Activated CD4-positive, alpha-beta memory T cell treated with anti-CD3 and anti-CD28 coated beads, Interleukin-2, amount 10 ng/mL, durations not matched to agents 7 days and 5 days (primary cell): ENCODE measurements at places on chromosomes 3 and 15. TPM values are rescaled to one million over a fixed set of nuclear protein-coding genes. Genes with fewer than 3 reads are reported as not detected.

TM4SF4 gene
- total RNA-seq = not detected

SEMA5B gene
- total RNA-seq = not detected

ZNF80 gene
- 0.28 TPM for total RNA-seq

BBX gene
- total RNA-seq = 42.4 TPM

PRRT3 gene
- 6.1 TPM for total RNA-seq

CHRM5 gene
- not detected for total RNA-seq

GABRR3 gene
- not detected for total RNA-seq

DYNLT2B gene
- 24.0 TPM for total RNA-seq

TP63 gene
- total RNA-seq = 1.7 TPM

STRIT1 gene
- not detected for total RNA-seq

GMPPB gene
- total RNA-seq = 48.2 TPM

MME gene
- not detected for total RNA-seq

P2RY13 gene
- not detected for total RNA-seq

CCDC33 gene
- not detected for total RNA-seq

AGTR1 gene
- not detected for total RNA-seq

PBRM1 gene
- total RNA-seq = 70.2 TPM

OR5H15 gene
- total RNA-seq = not detected

CCR8 gene
- total RNA-seq = 7.9 TPM

MOBP gene
- total RNA-seq = not detected

OIP5 gene
- 15.4 TPM for total RNA-seq

SIDT1 gene
- total RNA-seq = 23.9 TPM

VGLL3 gene
- total RNA-seq = not detected

LRTM1 gene
- not detected for total RNA-seq

TRH gene
- not detected for total RNA-seq

ZNF501 gene
- total RNA-seq = 2.5 TPM

NR2E3 gene
- not detected for total RNA-seq

C3orf38 gene
- total RNA-seq = 32.6 TPM

NDUFB4 gene
- total RNA-seq = 135 TPM

HHLA2 gene
- total RNA-seq = 11.6 TPM

PLSCR2 gene
- total RNA-seq = not detected

FEZF2 gene
- total RNA-seq = not detected
